ENCODE measurements at places on chromosomes 5 and 9. TPM values are rescaled to one million over a fixed set of nuclear protein-coding genes. Genes with fewer than 3 reads are reported as not detected.
A peak's percentile ranks its signal among the peaks of the same experiment; 100 is the strongest.

Gene CDKN2B-AS1
- total RNA-seq, result 6.9 TPM

DNA sequence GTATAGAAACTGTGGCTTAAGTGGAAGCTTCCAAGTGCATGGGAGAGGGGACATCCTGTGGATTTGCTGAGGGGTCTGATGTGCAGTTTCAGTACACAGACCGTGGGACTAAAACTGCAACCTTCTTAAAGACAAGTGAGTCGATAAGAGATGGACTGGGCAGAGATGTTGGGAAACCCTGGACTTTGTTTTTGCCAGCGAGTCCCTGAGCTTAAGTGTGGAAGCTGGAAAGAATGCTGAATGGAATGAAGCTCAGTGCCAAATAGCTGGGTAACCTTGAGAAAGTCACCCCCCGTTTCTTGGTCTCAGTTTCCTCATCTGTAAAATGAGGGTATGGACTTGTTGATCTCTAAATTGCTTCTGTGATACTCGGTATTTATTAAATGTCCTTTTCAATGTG, 37.3 kb upstream of the KLF9 start:
- H3K4me3 ChIP-seq, result no peak overlapping the region
- peaks cover 3% of the 10 kb centered on the region for H3K27me3 ChIP-seq
- H3K36me3 ChIP-seq, result no peaks in the 10 kb centered on the region
- H3K27ac ChIP-seq, result no peak overlapping the region
- H3K4me1 ChIP-seq, result peaks cover 2% of the 10 kb centered on the region

- peaks cover 5% of the 10 kb centered on the region for H3K27me3 ChIP-seq
- peaks cover 21% of the 10 kb centered on the region for H3K4me1 ChIP-seq
- H3K27ac ChIP-seq, result no peak overlapping the region
- DNase-seq, result no peak
Measured at GRCh38 chr9:87276327-87276841, 221.3 kb upstream of the DAPK1 start.

Gene SPATA24
- total RNA-seq, result 4.0 TPM

GRCh38 chr5:88090506-88090905, 178.1 kb downstream of the TMEM161B start:
- no peaks in the 10 kb centered on the region for H3K27me3 ChIP-seq
- no peak overlapping the region for H3K4me3 ChIP-seq
- no peaks in the 10 kb centered on the region for H3K36me3 ChIP-seq

Gene CEP120
- total RNA-seq, result 27.6 TPM

Gene UGT3A2
- total RNA-seq, result not detected

DNA sequence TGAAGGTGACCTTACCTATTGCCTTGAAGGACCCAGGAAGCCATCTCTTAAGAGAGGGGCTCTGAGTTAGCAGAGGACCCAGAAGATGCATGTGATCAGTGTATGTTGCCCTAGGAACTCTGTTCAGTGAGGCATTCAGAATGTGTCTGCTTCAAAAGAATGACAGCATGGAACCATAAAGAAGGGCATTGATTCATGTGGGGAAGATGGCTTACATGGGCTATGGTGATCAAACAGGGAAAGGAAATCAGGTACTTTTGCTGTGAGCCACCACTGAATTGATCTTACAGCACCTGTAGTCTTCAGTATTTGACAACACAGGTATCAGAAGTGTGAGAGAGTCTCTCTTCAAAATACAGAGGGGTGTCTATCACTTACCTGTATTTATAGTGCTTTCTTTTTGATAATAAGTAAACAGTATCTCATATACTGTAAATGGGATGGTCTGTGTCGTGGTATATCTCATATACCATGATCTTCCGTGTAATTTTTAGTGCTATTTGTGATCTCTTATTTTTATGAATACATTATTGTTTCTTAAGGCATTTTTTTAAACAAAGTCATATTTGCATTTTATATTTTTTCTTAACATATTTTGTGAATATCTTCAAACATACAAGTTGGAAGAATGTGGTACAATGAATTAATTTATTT, 57.0 kb downstream of the FOCAD start:
- no peaks in the 10 kb centered on the region for H3K27me3 ChIP-seq
- no peak overlapping the region for H3K27ac ChIP-seq
- H3K4me3 ChIP-seq, result no peak overlapping the region
- H3K36me3 ChIP-seq, result peaks cover 23% of the 10 kb centered on the region
- peaks cover 13% of the 10 kb centered on the region for H3K4me1 ChIP-seq

GRCh38 chr5:156395306-156395675, 68.3 kb downstream of the SGCD start:
- no peak for DNase-seq
- no peaks in the 10 kb centered on the region for H3K36me3 ChIP-seq
- H3K4me1 ChIP-seq, result no peaks in the 10 kb centered on the region
- no peak overlapping the region for H3K4me3 ChIP-seq

Gene MEGF10
- total RNA-seq, result not detected

DNA sequence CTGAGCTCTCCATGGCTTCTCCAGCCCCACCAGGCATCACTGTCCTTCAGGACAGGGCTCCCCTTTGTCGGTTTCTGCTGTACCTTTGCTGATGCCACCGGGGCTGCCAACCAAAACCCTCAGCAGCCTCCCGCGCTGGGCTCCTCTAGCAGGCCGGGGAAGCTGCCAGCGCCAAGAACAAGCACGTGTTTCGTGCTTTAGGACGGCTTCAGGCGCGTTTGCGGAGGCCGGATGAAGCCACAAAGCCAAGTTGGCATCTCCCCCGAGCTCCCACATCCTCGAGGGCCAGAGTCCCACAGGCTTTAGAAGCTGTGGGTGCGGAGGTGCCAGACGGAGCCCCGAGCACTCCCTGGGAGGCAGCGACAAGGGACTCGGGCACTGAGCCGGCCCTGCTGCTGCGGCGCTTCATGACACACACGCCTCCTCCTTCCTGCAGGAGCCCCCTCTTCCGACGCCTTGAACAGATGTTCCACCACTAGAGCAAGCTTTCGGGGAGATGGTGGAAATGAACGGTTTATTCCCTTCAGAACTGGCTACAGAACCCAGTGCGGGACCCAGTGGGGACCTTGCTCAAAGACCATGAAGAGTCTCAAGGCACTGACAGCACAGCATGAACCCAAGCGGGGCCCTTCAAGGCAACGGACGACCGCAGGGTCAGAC, 36.7 kb downstream of the SARDH start:
- H3K36me3 ChIP-seq, result peaks cover 4% of the 10 kb centered on the region
- peaks cover 5% of the 10 kb centered on the region for H3K27me3 ChIP-seq
- DNase-seq, result peak; percentile 46
- H3K4me3 ChIP-seq, result peak overlapping the region; percentile 72
- peaks cover 50% of the 10 kb centered on the region for H3K4me1 ChIP-seq

Gene PTGDS
- 1.4 TPM for total RNA-seq

DNA sequence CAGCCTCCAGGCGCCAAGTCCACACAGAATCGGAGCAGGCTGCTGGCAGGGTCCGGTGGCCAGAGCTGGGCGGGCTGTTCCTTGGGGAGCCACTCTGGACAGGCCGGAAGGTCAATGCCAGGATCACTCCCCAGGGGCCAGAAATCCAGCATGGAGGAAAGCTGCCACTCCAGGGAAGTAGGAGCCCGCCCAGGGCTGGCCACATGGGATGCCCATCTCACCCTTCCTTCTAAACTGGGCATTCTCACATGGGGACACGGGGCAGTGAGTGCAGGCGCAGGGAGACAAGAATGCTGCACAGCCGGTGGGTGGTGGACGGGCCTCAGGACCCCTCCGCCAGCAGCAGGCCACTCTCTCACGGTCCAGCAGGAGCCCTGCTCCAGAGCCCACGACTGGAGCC, 58.2 kb downstream of the ADAMTS2 start:
- no peak overlapping the region for H3K27ac ChIP-seq
- DNase-seq, result no peak
- no peaks in the 10 kb centered on the region for H3K4me1 ChIP-seq
- no peaks in the 10 kb centered on the region for H3K27me3 ChIP-seq

- H3K27ac ChIP-seq, result peak overlapping the region; percentile 62
- H3K4me3 ChIP-seq, result peak overlapping the region; percentile 36
- no peaks in the 10 kb centered on the region for H3K27me3 ChIP-seq
- H3K4me1 ChIP-seq, result peaks cover 68% of the 10 kb centered on the region
- peaks cover 12% of the 10 kb centered on the region for H3K36me3 ChIP-seq
Measured at GRCh38 chr9:33153666-33154065, 13.5 kb downstream of the B4GALT1 start.

- H3K4me3 ChIP-seq, result peak overlapping the region; percentile 42
- H3K36me3 ChIP-seq, result peaks cover 12% of the 10 kb centered on the region
- H3K27me3 ChIP-seq, result no peaks in the 10 kb centered on the region
- DNase-seq, result peak; percentile 26
- H3K4me1 ChIP-seq, result peaks cover 30% of the 10 kb centered on the region
Measured at GRCh38 chr9:125529589-125530515, 177.2 kb downstream of the MAPKAP1 start.

GRCh38 chr5:173812811-173813550, 75.2 kb upstream of the CPEB4 start:
- no peak overlapping the region for H3K4me3 ChIP-seq
- no peak for DNase-seq
- no peaks in the 10 kb centered on the region for H3K36me3 ChIP-seq
- H3K4me1 ChIP-seq, result no peaks in the 10 kb centered on the region

DNA sequence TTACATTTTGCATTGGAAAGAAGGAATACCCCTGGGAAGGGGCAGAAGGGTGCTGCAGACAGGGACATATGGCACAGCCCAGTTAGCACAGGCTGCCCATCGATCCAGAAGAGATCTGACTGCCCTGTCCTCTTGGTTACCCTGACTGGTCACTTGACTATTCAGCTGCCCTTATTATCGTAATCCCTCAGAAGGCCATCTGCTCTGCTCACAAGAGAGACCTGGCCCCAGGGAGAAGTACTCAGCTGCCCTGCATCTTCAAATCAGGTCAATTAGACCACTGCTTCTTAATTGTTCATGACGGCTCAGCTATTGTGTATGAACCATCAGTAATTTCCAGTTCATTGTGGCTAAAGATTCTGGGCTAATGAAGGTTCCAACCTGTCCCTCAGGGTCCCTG, 345.0 kb downstream of the TLE1 start:
- no peak for DNase-seq
- no peak overlapping the region for H3K27ac ChIP-seq

Gene PFN3
- not detected for total RNA-seq

GRCh38 chr9:88723751-88724150, 188.8 kb downstream of the NXNL2 start:
- no peak for DNase-seq
- H3K27ac ChIP-seq, result no peak overlapping the region
- no peaks in the 10 kb centered on the region for H3K4me1 ChIP-seq
- H3K36me3 ChIP-seq, result no peaks in the 10 kb centered on the region
- peaks cover 23% of the 10 kb centered on the region for H3K27me3 ChIP-seq

Gene SLC34A3
- not detected for total RNA-seq

GRCh38 chr5:158510479-158510878, 589.2 kb downstream of the EBF1 start:
- DNase-seq, result no peak
- H3K4me3 ChIP-seq, result no peak overlapping the region
- no peaks in the 10 kb centered on the region for H3K27me3 ChIP-seq
- peaks cover 2% of the 10 kb centered on the region for H3K36me3 ChIP-seq
- no peak overlapping the region for H3K27ac ChIP-seq

DNA sequence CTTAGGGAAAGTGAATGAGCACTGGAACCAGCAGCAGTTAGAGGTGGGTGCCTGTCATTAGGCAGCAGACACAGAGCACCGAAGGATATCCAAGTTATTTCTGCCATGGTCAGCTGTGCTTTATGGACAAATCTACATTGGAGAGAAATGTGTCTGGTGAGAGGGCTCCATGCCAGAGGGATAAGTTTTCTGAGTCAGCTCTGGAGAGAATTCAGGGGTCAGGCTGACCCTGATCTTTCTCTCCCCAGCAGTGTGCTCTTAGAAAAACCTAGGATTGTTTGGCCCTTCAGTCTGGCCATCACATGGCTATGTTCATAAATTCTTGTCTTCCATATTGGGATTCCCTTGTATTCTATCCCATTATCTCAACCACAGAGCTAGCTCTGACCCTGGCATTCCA, 8.9 kb upstream of the IL17B start:
- H3K27me3 ChIP-seq, result peaks cover 5% of the 10 kb centered on the region
- H3K27ac ChIP-seq, result no peak overlapping the region
- H3K4me3 ChIP-seq, result no peak overlapping the region
- H3K4me1 ChIP-seq, result peaks cover 2% of the 10 kb centered on the region
- no peak for DNase-seq
- H3K36me3 ChIP-seq, result no peaks in the 10 kb centered on the region

Gene ELP1
- total RNA-seq, result 20.4 TPM

GRCh38 chr5:122870219-122870856, 24.9 kb downstream of the SNX24 start:
- H3K27me3 ChIP-seq, result no peaks in the 10 kb centered on the region
- H3K4me1 ChIP-seq, result no peaks in the 10 kb centered on the region
- H3K27ac ChIP-seq, result no peak overlapping the region
- H3K4me3 ChIP-seq, result no peak overlapping the region
- DNase-seq, result no peak

GRCh38 chr9:69580582-69581214, 91.5 kb downstream of the APBA1 start:
- H3K4me1 ChIP-seq, result peaks cover 3% of the 10 kb centered on the region
- no peak overlapping the region for H3K27ac ChIP-seq
- DNase-seq, result no peak
- no peak overlapping the region for H3K4me3 ChIP-seq
- peaks cover 2% of the 10 kb centered on the region for H3K27me3 ChIP-seq

- no peaks in the 10 kb centered on the region for H3K27me3 ChIP-seq
- H3K27ac ChIP-seq, result peak overlapping the region; percentile 94
- peak; percentile 65 for DNase-seq
- H3K4me3 ChIP-seq, result peak overlapping the region; percentile 94
- peaks cover 51% of the 10 kb centered on the region for H3K4me1 ChIP-seq
- H3K36me3 ChIP-seq, result peaks cover 49% of the 10 kb centered on the region
Measured at GRCh38 chr9:20620650-20621470, 1.4 kb downstream of the MLLT3 start.
